ENCODE measurements at places on chromosomes 6 and 20.

DNA sequence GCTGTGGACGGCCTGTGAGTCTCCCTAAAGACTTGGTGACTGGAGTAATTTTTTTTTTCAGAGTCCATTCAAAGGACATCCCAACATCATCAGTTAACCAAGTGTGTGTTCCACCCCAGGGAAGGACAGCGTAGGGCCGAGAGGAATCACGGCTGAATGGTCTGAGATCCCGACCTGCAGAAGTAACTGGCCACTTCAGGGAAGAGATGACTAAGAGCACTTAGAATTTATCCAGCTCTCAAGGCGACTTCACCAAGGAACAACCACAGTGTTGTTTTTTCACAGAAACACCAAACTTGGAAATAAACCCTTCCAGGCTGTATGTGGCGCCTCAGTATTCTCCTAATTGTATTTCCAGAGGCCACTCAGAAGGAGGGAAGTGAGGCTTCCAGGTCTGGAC lies 231.6 kb downstream of the FNDC1 start:
- DNase-seq: no peak

GRCh38 chr6:75261299-75261698 lies 17.7 kb upstream of the COX7A2 start:
- DNase-seq: no peak

DNA sequence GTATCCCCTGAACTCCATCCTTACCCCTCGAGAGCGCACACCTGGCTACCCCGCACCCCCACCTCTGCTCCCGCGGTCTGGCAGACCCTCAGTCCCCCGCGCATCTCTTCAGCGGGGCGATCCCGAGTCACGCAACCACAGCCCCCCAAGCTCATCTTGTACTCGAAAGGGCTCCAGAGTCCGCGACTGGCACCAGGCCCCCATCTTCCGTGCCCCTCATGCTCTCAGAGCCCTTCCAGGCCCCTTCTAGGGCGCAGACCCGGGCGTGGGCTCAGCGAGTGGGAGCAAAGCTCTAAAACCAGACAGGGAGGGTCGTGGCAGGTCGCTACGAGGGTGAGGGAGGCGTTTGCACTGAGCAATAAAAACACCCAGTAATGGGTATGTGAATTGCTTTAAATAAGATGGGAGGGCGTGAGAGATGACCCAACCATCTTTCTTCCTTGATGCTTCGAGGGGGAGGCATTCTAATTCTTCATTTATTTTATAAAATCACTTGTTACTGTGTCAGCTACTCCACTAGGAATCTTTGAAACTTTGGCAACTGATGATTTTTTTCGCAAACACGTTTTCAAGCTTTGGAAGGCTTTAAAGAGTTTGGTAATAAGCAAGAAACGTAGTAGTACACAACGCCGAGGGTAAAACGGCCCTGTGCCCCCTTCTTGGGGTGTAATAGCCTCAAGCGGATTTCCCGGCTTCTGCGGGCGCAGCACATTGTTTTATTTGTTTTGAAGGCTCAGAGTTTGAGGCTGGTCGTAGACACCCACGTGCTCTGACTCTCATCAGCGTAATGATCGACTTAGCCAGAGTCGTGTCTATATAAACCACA lies 42.6 kb upstream of the SUPT3H start:
- DNase-seq: no peak

- no peak for DNase-seq
These were observed 13.6 kb downstream of the PERP start for GRCh38 chr6:138093632-138094031.

GRCh38 chr6:27288136-27289044 lies 23.7 kb downstream of the POM121L2 start:
- DNase-seq: no peak

GRCh38 chr6:52671676-52672075 lies 763 bp downstream of the TMEM14A start:
- no peak for DNase-seq
